Vagina (tissue), 2 donors: ENCODE measurements at places on chromosomes 16 and 17. TPM values are rescaled to one million over a fixed set of nuclear protein-coding genes. Genes with fewer than 3 reads are reported as not detected.

DNA sequence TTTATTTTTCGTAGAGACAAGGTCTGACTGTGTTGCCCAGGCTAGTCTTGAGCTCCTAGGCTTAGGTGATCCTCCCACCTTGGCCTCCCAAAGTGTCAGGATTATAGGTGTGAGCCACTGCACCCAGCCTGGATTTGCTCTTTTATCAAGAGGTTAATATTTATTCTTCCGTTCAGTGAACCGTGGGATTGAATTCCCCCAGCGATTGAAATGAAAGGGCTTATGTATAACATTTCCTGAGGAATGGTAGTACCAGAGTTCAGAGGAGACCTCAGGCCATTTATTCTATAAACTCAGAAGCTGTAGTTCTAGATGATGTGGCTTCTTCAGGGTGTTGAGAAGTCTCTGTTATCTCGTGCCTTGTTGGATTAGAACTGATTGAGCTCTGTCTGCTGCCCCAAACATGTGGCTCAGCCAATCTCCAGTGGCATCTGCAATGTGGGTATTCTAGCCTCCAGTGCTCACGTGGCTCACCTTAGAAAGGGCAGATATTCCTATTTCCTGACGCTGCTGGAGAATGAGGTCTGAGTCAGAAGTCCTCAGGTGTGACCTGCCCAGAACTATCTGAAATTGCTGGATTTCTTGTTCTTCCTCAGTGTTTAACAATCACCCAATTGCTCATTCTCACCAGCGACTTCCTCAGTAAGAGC is 22.5 kb downstream of the HMOX2 start:
- no peak for DNase-seq

DNA sequence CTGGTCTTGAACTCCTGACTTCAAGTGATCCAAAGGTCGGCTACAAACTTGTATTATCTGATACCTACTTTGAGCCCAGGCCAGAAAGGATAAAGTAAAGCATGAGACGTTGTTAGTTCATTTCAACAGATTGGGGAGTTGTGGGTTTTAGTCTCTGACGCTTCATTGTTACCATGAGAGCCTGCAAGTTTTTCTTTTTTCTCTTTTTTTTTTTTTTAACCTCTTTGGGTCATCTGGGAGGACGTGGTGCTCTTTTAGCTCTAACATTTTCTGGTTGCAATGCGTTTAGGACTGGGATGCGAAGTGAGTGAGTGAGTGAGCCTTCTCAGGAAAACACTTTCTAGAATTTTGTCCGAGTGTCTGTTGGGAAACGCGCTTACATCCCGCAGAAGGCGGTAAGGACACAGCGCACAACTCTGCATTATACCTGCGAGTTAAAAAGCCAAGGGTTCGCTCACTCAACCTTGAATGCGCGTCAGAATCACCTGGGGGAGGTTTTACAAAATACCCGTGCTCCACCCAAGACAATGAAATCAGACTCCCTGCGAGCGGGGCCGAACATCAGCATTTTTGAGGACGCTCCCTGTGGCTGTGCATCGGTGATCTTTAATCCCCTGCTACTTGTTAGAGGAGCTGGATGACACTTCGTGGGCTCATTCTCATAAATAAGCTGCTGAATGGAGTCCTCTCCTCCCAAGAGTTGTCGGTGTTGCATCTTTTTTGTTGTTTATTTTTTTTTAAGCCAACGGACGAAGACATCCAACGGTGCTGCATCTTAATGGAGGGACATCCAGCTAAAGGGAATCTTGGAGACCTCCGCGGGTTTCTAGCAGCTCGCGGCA is 629 bp upstream of the RNF135 start:
- no peak for DNase-seq

DNA sequence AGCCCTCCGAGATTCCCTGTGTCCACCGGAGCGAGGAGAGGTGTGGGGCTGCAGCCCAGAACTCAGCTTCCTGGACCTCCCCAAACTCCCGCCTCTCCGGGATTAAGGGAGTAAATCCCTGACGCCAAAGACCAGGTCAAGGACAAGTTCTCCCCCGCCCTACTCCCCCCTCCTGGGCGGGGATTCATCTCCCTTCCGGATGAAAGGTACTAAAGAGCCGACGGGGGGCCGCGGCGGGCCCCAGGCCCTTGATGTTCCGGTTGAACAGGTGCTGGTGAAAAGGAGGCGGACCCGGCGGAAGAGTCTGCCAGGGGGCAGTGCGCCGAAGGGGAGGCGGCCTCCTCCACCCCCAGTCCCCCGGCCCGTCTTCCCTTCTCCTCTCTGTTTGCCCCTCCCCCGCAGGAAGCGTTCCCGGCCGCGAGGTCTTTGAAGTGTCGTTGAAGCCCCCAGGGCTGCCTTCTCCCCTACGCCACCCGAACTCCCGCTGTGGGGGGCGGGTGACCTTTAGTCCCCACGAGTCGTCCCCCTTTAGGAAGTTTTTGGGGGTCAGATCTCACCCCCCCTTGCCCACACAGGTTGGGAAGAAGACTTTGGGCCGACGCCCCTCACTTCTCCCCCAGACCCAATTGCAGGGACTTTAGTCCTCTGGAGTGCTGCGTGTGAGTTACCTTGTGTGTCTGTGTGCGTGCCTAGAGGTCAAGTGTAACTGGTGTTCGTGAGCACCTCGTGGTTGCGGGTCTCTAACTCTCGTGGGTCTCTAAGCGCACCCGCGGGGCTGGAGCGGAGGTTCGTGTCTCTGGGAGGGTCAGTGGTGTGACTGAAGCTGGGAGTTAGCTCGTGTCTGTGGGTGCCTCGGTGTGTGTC is 1.1 kb upstream of the MLLT6 start:
- DNase-seq = no peak

DNA sequence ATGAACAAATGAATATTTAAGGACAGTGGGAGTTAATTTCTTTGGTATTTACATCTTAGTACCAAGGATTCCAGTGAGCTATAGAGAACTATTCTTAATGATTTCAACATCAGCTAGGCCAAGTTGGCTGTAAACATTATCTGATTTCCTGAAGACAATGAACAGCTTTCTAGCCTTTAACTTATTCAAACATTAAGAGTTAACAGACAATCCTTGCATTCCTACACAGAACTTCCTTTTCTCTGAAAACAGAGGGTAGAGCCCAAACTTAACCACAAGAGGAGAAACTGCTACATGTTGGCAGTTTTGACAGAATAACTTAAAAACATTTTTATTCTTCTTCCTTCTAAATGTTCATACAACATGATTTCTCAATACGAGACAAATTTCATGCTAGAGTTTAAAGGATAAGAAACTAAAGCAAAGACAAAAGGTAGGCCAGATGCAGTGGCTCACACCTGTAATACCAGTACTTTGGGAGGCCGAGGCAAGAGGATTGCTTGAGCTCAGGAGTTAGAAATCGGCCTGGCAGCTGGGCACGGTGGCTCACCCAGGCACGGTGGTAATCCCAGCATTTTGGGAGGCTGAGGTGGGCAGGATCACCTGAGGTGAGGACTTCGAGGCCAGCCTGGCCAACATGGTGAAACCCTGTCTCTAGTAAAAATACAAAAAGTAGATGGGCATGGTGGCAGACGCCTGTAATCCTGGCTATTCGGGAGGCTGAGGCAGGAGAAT is 4.4 kb downstream of the CRLF3 start:
- DNase-seq = no peak

DNA sequence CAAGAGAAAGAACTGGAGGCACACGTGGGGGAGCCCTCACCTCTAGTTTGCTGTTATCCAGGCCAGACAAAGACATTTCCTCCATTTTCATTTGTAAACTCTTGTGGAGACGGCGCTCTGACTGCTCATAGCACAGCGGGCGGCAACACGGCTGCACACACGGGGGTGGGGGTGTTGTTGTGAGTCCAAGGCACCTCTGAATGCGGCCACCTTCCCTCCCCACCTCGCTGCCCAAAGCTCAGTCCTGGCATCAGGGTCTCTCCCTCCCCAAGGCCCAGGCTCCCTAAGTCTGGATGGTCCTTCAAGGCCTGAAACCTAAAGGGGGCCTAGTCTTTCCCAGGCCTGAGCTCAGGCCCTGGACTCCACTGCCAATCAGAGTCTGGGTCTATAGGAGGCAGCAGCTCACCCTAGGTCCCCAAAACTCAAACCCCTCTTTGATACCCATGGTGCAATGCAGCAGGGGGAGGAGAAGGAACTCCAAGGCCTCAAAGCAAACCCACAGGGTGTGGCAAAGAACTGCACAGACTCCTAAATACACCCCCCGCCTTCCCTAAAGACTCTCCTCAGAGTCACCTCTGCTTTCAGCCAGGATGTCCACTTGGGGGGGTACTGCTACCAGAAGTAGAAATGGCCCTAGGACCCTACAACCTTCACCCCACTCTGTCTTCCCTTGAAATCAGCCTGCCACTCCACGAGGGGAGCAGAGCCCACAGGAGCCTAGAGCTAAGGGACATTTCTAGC is 1.5 kb downstream of the ATXN7L3 start:
- no peak for DNase-seq

GRCh38 chr16:87895641-87896141 is 26.4 kb upstream of the SLC7A5 start:
- no peak for DNase-seq

GRCh38 chr17:32015245-32016013 is 8.2 kb downstream of the LRRC37B start:
- no peak for DNase-seq

- no peak for DNase-seq
These were observed 17.6 kb upstream of the SLC38A8 start for GRCh38 chr16:84059946-84060901.

DNA sequence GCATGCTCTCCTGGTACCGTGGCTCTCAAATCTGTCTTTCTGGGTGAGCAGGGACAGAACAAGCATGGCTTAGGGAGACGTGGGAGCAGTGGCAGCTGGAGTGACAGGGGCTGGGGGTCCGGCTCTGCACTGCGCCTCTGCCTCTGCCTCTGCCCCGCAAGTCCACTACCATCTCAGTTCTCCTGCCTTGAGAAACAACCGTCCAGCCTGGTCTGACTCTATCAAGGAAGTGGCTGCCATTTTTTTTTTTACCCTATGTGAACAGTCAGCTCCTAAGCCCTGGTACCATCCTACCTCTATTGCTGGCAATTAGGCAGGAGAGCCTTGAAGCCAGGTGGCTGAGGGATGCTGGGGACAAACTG is 16.1 kb downstream of the HIC1 start:
- DNase-seq = no peak

DNA sequence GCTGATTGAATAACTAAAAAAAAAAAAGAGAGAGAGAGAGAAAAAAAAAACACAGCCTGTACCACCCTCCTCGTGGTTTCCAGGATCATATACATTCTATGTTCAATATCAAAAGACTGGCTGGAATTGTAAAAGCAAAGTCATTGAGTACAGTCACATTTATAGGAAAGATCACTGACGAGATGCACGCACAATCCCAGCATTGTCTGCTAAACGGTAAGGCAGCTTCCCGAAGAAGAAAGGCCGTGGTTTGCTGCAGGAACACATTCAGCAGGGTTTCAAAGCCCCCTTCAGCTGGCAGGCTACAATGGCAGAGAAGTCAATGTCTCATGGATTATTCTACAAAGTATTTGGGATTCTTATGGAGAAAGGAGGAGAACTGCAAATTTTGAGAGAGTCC is 9.3 kb downstream of the NQO1 start:
- DNase-seq = no peak

DNA sequence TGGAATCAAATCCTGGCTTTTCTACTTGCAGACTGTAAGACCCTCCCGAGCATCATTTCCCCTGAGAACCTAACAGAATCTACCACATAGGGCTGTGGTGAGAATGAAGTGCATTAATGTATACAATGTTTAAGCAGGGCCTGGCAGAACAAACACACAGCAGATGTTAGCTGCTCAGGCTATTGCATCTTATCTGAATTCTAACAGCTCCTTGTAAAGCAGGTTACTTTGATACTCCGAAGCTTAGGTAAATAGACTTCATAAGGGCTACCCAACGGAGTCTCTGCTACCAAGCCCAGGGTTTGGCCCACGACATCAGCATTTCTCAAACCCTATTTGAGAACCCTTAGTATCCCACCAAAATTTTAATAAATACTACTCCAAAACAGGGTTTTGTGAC is 24.4 kb upstream of the NOS2 start:
- no peak for DNase-seq

GRCh38 chr17:22411185-22411784 is 719.0 kb downstream of the KCNJ18 start:
- DNase-seq = no peak

- no peak for DNase-seq
These were observed 86.5 kb downstream of the C16orf78 start for GRCh38 chr16:49459953-49460735.

DNA sequence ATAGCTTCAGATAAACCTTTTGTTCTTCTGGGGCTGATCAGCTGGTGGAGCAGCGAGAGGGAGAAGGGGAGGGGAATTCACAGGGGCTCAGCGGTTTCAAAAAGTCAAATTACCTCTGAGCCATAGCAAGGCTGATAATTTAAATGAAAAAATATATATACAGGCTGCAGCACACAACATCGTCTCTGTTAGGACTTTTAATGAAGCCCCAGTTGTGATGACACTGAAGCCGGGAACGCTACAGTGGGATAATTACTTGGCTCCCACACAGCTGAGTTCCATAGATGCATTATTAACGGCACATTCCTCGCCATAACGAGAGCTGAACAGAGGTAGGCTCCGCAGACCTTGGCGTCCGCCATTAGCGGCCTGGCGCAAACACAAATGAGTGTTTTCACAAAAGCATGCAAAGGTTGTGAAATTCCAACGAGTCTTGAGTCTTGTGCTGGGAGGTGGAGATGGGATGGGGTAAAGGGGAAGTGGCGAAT is 216.0 kb downstream of the C16orf78 start:
- DNase-seq = no peak

DNA sequence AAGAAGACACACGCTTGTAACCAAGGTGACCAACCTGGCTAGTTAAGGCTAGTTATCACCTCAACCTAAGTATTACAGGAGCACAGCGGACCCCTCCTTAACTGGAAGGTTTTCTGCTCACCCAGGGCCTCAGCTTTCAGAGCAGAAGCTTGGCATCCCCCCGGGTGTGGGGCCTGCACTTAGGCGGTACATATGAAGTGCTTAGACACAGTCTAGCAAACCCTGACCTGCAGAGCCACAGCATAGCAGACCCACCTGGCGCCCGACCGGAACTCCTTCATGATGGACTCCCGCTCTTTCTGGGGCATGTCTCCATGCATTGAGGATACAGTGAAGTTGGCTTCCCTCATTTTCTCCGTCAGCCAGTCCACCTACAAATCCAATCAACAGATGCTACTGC is 9.8 kb downstream of the EIF4A3 start:
- DNase-seq = no peak

- no peak for DNase-seq
These were observed 1.8 kb downstream of the MAPT start for GRCh38 chr17:45895969-45896785.

DNA sequence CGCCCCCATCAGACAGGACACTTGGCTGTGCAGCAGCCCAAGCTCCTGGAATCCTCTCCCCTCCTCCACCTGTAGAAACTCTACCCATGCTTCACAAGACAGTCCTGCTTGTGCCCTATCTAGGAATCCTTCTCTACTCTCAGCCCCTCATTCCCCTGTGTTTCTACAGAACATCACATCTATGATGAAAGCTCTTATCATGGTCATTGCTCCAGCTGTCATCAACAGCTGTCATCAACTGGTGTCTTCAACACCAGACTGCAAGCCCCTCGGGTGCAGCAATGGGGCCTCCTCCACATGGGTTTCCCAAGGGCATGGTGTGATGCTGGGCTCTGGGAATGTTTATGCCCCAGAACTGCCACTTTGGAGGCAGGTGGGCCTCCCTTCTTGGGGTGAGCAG is 21.1 kb upstream of the CDRT4 start:
- DNase-seq = no peak

Gene KRT33B
- total RNA-seq = not detected

Gene SCARF1
- total RNA-seq = 26.3 TPM

Gene PITPNM3
- 8.6 TPM for total RNA-seq

Gene TRAF4
- 26.5 TPM for total RNA-seq

Gene ASPA
- 2.2 TPM for total RNA-seq

Gene GP1BA
- not detected for total RNA-seq

Gene NPIPA7
- 4.4 TPM for total RNA-seq
